ENCODE measurements at places on chromosomes 3 and 15.
A peak's percentile ranks its signal among the peaks of the same experiment; 100 is the strongest.

DNA sequence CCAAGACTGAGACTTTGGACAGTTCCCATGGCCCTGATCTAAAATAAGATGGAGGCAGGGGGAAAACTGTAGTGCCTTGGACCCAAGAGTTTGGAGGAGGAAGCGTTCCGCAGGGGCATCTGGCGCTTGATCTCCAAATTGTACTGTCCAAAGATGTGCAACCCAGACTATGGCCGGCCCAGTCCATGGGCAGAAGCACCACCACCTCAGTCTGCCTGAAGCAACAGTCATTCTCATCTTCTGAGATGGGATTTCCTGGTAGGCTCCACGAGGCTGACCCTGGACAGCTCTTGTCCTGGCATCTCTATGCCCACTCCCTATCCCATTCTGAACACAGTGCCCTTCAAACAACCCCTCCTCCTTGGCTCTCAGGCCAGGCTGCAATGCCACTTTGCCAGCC lies 3.6 kb downstream of the INSYN1 start:
- no peak for DNase-seq

DNA sequence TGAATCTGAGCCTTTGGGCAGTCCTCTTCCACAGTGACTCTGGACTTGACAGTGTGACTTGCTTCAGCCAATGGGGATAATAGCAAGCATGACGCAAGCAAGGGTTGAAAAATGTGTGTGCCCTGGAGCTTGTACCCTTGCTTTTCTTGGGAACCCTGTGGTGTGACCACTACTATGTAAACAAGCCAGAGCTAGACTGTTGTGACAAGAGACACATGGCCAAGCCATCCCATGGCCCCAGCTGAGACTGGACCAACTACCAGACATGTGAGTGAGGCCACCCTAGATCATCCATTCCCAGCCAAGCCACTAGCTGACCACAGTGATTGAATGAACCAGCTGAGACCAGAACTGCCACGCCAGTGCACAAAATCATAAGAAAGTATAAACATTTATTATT lies 11.8 kb downstream of the MYO1E start:
- no peak for DNase-seq

DNA sequence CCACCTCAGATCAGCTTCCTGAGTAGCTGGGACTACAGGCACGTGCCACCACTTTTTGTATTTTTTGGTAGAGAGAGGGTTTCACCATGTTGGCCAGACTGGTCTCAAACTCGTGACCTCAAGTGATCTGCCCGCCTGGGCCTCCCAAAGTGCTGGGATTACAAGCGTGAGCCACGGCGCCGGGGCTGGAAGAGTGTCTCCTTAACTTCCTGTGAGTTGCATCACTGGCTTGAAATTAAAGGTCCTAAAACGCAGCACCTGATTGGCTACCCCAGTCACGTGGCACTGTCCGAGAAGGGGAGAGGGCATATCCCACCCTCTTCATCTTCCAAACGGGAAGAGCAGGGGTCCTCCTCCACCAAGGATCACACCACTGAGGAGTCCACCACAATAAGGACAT lies 5.5 kb upstream of the FAM174B start:
- DNase-seq, result no peak

- DNase-seq, result no peak
Observed at GRCh38 chr3:51619983-51620382, 51.1 kb upstream of the TEX264 start.

- DNase-seq, result no peak
Observed at GRCh38 chr3:24628523-24629258, 134.0 kb upstream of the THRB start.

GRCh38 chr3:32553459-32553858 lies 17.2 kb downstream of the DYNC1LI1 start:
- DNase-seq, result no peak

DNA sequence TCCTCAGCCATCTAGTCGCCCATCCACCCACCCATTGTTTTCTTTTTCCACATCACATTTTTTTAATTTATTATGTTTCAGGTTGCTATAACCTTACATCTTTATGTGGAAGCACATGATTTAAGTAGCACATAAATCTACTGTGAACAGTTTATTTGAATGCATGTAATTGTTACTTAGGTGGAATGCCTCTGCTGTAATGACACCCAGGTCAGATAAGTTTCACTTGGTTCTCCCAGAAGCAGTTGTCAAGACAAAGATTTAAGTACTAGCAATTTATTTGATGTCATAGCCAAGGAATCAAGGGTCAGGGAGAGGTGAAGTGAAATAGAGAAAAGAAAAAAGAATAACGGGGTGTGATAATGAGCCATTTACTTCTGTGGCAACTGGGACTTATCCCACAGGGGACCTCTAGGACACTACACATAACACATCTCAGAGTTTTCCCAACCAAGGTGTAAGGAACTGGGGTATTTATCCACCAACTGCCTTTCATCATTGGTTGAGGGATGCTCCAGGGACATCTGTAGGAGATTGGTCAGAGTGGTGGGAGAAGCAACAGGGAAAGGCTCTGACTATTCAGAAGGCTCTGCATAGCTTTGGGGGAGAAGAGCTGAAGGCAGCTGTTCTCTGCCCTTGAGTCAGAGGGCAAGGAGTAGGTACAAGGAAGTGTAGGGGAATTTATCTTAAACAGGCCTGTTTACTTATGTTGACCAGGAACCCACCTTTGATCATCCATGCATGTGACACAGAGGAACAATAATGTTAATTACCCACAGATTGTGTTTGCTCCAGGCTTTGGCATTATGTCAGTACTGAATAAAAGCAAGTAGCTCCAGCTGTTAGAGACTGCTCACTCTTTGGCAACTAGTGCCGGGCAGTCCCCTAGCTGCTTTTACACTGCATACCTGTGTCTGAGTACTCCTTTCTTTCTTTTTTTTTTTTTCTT lies 94.8 kb downstream of the CD200R1L start:
- no peak for DNase-seq

GRCh38 chr15:86002444-86002843 lies 77.2 kb upstream of the AGBL1 start:
- no peak for DNase-seq

DNA sequence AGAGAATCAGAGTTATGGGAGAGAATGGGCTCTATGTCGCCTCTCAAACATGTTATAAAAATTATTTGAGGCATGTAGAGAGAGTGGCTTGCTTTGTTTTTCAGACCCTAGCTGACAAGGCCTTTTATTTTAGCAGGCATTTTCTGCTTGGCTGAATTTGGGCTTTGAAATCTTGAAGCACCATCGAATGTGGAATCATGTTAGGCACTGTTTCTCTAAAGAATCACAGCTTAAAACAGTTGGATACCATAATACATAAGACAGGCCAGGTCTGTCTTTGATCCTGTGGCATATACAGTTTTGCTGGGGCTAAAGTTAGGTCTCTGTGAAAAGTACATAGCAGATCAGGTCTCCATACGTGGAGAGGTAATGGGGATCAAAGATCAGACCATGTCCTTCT lies 142.7 kb downstream of the NEK11 start:
- no peak for DNase-seq

- DNase-seq, result no peak
Observed at GRCh38 chr3:184126006-184126405, 9.2 kb upstream of the EIF2B5 start.

GRCh38 chr3:134872440-134873388 lies 77.7 kb downstream of the EPHB1 start:
- no peak for DNase-seq

DNA sequence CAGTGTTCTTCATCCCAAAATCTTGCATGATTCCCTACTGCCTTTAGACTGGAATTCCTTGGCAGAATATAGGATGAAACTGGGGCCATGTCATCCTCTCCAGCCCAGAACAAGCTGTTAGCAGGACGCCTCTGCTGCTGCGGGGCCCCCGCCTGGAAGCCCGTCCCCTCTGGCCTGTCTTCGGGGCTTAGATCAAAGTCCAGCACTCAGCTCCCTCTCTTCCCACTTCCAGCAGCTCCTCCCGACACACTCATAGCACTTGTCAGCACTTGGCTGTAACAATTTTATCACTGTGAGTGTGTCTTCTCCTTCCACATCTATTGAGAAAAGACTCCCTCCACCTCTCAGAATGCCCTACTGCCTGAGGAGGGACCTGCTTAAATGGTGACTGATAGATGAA lies 112.0 kb upstream of the HACD2 start:
- DNase-seq, result no peak

DNA sequence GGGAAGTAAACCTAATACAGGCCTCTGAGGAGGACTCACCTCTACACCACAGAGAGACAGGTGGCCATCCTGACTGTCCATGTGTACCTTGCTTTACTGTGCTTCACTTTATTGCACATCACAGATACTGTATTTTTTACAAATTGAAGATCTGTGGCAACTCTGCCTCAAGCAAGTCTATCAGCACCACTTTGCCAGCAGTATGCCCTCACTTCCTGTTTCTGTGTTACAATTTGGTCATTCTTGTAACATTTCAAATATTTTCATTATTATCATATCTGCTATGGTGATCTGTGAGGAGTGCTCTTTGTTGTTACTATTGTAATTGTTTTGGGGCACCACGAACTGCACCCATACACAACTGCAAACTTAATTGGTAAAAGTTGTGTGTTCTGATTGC lies 78.0 kb downstream of the BBX start:
- DNase-seq, result no peak

DNA sequence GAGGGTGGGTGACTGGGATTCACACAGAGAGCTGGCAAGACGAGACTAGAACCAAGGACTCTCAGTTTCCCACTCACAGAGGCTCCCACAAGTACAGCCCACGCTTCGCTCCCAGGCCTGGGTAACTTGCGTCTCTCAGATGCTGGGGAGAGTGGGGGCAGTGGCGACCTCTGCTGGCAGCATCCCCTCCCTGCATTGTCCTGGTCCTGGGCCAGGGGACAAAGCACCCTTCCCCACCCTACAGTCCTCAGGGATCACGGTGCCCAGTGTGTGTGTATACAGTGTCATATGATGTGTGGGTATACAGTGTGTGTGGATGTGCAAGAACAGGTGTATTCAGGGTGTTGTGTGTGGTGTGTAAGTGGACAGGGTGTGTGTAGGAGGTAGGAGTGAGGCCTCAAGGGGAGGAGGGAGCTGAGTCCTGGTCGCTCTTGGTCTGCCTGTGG lies 12.8 kb downstream of the VILL start:
- DNase-seq, result peak; percentile 56

DNA sequence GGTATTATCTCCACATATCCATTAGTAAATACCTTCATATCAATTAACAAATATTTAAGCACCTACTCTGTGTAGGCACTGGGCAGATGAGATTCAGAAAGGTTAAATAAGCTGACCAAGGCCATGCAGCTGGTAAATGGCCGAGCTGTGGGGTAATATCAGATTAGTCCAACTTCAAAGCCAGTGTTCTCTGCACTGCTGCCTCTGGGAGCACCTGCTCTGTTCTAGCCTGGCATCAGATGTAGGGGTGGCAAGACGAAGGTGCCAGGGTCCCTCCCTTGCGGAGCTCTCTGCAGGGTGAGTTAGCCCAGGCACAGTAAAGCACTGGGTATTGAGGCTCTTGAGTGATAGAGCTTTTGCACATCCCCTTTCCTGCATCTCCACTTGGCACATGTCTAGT lies 5.5 kb downstream of the TATDN2 start:
- DNase-seq, result no peak

DNA sequence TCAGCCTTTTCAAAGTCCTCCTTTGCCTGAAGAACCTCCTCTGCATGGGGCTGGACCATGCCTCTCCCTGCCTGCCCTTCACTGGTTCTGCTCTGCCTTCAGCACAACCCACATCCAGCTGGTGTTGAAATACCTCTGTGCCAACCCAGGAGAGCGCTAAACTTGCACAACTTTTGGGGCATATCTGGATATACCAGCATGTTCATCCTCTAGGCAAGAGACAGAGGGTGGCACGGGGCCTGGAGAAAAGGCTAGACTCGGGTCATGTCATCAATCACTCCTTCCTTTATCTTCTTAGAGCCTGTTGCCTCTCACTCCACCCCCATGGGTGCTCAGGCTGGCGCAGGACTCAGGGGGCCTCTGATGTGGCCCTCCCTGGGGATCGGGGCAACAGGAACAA lies 4.8 kb downstream of the SEMA4B start:
- DNase-seq, result no peak

DNA sequence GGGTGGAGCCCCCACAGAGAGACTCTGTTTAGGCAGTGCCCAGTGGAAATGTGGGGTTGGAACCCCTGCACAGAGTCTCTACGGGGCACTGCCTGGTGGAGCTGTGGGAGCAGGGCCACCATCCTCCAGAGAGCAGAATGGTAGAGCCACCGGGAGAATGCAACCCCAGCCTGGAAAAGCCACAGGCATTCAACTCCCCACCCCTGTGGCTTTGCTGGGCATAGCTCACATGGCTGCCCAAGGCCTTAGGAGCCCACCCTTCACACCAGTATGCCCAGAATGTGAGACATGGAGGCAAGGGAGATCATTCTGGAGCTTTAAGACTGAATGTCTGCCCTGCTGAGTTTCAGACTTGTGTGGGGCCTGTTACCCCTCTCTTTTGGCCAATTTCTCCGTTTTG lies 19.0 kb upstream of the CHCHD6 start:
- DNase-seq, result no peak

- no peak for DNase-seq
Observed at GRCh38 chr3:132071043-132071442, 36.2 kb upstream of the CPNE4 start.

DNA sequence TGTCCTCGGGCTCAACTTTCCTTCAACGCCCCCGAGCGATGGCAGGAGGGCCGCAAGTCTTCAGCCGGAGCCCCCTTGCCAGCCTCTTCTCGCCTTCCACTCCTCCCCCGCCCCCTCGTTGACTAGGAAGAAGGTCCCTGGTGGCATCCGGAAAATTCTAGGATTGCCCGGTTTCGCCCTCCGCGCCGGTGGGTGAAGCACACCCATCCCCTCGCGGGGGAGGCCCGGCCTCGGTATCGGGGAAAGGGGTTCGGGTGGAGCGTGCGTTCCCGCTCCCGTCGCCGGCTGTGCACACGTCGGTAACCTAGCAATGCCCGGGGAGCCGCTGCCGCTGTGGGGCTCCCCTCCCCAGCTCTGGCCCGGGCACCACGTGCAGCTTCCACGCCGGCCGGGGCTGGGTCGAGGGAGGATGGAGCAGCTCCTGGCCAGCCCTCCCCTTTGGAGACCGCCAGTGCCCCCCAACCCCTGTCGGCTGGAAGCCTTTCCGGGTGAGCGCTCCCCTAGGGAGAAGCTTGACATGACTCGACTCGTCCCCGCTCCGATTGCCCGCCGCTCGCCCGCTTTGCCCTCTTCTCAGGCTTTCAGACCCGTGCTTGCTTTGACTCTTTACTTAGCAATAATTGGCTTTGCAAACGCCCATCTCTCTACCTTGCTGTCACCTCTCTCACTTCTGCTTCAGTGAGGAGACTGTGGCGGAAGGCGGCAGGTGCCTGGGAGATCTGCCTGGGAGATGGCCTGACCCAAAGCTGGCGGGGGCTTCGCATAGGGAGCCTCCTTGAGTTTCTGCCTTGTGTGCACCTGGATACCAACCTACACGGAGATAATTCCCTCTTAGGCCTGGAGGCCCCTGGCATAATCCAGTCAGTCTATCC lies 1.3 kb downstream of the CACNA1D start:
- no peak for DNase-seq

DNA sequence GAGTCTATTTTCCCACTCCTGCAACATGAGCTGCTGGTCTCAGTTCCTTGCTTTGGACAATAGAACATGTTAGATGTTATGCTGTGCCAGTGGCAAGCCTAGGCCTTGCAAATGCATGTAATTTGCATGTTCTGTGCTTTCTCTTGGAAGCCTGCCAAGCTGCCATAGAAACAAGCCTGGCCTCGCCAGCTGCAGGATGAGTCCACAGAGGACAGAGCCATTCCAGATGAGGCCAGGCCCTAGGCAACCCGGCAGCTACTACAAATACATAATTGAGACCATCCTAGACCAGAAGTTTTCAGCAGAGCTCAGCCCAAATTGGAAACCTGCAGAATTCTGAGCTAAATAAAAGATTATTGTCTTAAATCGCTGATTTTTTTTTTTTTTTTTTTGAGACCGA lies 39.6 kb downstream of the TRIM69 start:
- no peak for DNase-seq
